Activated naive CD4-positive, alpha-beta T cell treated with Interleukin-2 at 50 U/mL for 16 hours (primary cell): ENCODE measurements at places on chromosomes 16 and 17.

GRCh38 chr17:82366749-82367148, 4.8 kb upstream of the UTS2R start:
- no peak for DNase-seq

DNA sequence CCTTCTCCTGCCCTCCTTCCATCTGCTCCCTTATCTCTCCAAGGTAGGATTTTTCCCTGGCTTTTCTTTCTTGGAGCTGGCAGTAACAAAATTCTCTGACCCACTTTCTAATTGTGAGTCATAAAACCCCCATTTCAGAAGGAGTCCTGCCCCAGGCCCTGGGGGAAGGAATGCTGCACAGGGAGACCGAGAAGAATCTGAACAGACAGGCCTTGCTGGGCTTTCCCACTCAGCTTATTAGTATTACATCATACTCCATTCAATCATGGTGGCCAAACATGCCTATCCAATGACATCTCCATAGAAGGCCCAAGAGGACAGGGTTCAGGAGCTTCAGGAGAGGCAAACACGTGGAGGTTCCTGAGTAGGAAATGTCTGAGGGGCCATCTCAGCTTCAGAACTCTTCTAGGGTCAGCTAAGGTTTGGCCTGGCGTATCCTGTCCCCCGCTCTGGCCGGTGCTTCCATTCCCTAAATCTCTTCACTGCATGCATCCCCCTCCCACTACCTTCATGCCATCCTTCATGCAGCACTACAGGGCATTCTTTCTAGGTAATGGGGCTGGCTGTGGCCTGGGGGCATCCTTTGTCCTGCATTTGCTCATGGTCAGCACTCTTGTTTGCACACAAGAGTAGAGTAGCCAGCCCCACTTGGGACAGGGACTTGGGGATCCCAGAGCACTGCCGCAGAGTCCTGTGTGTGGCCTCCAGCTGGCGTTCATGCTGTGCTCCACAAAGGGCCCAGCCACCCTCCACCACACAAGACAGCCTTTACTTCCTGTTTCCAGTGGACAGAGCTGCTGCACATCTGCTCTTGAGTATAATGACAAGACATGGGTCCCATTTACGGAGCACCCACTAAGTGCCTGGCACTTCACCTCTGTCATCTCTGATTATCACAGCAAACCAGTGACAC, 8.2 kb downstream of the SLC6A2 start:
- no peak for DNase-seq

GRCh38 chr17:70251706-70252105, 82.4 kb downstream of the KCNJ2 start:
- no peak for DNase-seq

- DNase-seq, result no peak
These were observed 143.9 kb downstream of the AATF start for GRCh38 chr17:37092701-37093100.

DNA sequence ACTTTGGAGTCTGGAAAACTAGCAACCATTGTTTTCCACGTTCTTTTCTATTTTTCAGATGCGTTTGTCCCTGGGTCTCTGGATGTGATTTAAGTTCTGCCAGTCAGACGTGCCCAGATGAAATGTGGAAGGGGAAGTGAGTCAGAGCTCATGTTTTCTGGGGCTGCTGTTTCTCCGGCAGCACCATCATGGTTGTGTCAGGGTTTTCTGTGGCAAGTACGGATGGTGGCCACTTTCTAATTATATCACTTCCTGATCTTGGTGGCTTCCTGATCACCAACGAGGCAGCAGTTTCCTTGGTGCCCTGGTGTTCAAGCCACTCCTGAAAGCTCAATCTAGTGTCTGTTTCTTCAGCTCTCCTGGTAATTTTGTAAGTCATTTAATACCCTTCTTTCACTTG, 31.4 kb upstream of the PMFBP1 start:
- no peak for DNase-seq

GRCh38 chr17:72270273-72270924, 149.6 kb downstream of the SOX9 start:
- DNase-seq, result no peak

DNA sequence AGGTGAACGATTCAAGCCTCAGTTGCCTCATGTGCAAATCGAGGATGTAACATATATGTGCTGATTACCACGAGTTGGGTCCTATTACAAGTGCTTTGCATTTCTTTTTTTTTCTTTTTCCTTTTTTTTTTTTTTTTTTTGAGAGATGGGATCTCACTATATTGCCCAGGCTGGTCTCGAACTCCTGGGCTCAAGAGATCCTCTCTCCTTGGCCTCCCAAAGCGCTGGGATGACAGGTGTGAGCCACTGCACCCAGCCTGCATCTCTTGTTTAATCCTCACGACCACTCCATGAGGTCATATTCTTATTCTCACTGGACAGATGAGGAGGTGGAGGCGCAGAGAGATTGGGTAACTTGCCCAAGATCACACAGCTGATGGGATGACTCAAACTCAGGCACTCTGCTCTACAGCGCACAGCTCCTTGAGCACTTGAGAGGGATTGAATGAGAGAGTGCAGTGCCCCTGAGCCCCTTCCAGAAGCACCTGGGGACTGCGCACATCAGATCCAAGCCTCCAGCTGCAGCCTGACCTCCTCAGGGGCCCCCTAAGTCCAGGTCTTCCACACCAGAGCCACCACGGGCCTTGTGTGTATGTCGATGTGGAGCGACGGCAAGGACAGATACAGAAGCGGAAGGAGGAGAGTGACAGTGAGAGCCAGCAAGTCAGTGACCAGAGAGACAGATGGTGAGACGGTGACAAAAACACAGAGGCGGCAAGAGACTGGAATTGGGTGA, 4.9 kb downstream of the STX1B start:
- DNase-seq, result no peak

GRCh38 chr16:14669776-14670175, 24.3 kb downstream of the PLA2G10 start:
- no peak for DNase-seq

GRCh38 chr17:20995873-20996723, 46.7 kb downstream of the USP22 start:
- DNase-seq, result no peak

DNA sequence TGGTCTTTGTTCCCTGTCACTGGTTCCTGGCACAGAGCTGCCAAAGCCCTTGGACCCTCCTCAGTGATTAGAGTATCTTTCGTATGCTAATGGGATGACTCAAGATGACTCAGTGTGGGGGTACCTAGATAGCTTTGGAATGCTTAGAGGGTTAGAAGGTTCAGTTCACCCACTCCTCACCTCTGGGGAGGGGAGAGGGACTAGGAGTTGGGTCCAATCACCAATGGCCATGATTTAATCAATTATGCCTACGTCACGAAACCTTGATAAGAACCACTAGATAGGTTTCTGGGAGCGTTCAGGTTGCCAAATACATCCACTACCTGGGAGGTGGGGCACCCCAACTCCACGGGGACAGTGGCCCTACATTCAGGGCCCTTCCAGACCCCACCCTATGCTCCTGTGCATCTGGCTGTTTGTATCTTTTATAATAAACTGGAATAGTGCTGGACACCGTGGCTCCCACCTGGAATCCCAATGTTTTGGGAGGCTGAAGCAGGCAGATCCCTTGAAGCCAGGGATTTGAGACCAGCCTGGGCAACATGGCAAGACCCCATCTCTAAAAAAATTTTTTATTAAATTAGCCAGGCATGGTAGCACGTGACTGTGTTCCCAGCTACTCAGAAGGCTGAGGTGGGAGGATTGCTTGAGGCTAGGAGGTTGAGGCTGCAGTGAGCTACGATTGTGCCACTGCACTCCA, 29.2 kb upstream of the LITAF start:
- no peak for DNase-seq

DNA sequence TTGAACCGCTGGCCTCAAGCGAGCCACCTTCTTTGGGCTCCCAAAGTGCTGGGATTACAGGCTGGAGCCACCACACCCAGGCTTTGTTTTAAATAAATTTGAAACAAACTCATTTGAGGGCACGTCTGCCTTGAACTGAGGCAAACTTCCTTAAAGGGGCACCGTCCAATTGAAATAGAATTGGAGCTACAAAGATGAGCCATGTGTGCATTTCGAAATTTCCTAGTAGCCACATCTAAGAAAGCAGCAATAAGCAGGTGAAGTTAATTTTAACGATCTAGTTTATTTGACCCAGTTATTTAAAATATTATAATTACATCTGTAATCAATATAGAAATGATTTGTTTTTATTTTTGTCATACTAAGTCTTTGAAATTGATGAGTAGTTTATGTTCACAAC, 755 bp upstream of the C16orf89 start:
- no peak for DNase-seq

- DNase-seq, result no peak
These were observed 100.8 kb downstream of the RBFOX3 start for GRCh38 chr17:79510071-79510470.

DNA sequence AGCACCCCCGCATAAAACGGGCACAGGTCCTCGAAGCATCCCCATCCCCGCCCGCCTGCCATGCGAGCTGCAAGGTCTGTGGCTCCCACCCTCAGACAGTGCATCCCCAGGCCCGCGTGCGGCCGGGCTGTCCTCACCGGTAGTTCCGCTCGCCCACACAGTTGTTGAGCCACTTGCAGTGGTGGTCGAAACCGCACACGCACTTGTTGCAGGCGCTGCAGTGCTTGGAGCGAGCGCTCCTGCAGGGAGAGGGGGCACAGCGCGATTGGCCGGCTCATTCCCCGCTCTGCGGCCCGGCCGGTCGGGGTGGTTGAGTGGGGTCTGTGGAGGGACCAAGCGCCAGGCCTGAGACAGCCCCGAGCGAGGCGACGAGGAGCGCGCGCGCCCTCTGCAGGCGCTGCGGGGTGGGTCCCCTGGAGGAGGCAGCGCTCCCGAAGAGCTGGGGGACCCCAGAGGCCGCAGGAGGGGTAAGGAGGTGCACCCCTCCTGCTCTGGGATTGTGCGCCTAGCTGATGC, 6.0 kb upstream of the TPPP3 start:
- DNase-seq, result peak; percentile 54

DNA sequence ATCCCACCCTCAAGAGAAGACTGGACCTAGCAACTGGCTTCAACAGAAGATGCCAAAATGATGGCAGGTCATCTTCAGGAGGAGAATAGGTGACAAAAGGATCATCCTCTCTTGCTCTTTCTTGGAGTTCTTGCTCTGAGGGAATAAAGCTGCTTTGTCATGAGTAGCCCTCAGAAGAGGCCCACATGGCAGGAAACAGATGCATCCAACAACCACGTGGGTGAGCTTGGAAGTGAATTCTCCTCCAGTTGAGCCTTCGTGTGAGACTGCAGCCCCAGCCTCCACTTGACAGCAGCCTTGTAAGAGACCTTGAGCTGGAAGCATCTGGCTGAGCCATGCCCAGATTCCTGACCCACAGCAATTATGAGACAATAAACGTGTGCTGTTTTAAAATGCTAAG, 87.5 kb downstream of the DYNLRB2 start:
- DNase-seq, result no peak

- DNase-seq, result no peak
These were observed 350.4 kb downstream of the C16orf95 start for GRCh38 chr16:86966777-86967176.

DNA sequence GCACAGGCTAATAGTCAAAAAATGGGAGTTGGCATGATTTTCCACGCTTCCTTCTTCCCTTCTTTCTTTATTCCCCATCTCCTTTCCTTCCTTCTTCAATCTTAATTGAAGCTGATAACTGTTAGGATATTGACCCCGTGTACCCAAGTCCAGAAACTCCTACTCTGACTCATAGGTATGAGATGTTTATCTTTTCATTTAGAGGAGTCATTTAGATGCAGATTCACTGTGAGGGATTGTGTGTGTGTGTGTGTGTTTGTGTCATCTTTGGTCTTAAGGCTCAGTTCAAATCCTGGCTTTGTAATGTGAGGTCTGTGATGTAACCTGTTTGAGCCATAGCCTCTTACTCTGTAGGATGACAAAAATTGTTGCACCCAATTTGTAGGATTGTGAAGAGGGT, 332.0 kb upstream of the MAF start:
- DNase-seq, result no peak

DNA sequence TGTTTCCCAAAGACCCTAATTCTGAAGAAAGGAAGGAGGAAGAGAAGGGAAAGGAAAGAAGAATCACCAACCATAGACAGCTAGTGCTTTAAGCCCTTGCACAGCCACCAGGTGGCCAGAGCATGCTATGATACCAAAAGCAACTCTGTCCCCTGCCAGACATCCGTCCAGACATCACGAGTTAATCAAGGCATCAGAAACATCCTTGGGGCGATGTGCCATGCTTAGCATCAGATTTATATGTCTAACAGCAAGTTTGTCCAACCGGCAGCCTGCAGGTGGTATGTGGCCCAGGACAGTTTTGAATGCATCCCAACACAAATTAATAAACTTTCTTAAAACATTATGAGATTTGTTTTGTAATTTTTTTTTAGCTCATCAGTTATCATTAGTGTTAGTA, 2.9 kb upstream of the CRYBA1 start:
- no peak for DNase-seq

- DNase-seq, result no peak
These were observed 204.8 kb upstream of the CPHXL start for GRCh38 chr16:75931043-75931442.

DNA sequence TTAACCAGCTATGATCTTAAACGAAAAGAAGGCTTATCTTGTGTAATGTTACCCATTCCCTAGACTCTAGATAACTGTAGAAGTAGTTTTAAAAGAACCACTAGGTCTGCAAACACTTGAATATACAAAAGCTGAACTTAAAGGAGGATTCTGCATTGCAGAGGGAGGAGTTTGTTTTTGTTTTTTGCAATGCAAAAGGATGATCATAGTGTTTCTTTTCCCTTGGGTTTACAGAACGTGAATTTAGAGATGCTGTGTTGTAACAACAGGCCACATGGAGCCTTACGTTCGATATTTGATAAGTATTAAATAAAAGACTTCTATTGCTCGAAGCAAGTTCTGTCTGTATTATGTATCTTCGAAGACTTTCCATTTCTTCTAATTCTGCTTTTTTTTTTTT, 77.6 kb downstream of the CHD9 start:
- no peak for DNase-seq

GRCh38 chr16:55500530-55501011, 8.3 kb upstream of the LPCAT2 start:
- no peak for DNase-seq

- no peak for DNase-seq
These were observed 22.8 kb downstream of the BAHCC1 start for GRCh38 chr17:81417879-81418709.

DNA sequence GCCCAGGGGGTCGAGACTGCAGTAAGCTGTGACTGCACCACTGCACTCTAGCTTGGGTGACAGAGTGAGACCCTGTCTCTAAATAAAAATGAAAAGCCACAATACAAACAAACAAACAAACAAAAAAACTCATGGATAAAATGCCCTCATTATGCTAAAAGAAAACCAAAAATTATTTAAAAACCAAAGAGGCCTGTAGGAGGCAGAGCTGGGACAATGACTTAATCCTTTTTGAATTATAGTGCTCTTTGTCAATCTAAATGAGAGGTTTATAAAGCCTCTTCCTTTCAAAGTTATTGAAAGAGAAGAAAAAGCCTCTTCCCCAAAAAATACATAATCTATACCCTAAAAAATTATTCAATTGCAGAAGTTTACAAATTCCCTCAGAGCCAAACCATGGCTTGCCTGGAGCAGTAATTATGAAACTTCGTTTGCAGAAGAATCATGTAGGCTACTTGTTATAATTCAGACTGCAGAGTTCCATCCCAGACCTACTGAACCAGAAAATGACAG, 18.5 kb downstream of the CRLF3 start:
- DNase-seq, result no peak
